ENCODE measurements at places on chromosomes 13 and 19.

- H3K4me3 ChIP-seq = peak within 1 kb of the TSS; percentile 100
- H3K27me3 ChIP-seq = peaks cover 8% of the 10 kb centered on the region
- peaks cover 11% of the 10 kb centered on the region for H3K36me3 ChIP-seq
Observed at GRCh38 chr19:55116859-55117662, at the start of gene PPP1R12C. Gene PPP1R12C, minus strand, starts transcription at chr19:55117637. Its CDS starts 94 bp downstream, at chr19:55117543.

- DNase-seq = no peak
- no peaks in the 10 kb centered on the region for H3K36me3 ChIP-seq
- H3K4me3 ChIP-seq = no peak overlapping the region
- H3K27me3 ChIP-seq = no peaks in the 10 kb centered on the region
- no peak overlapping the region for H3K27ac ChIP-seq
Observed at GRCh38 chr19:50214699-50215543, 11.5 kb downstream of the MYH14 start.

DNA sequence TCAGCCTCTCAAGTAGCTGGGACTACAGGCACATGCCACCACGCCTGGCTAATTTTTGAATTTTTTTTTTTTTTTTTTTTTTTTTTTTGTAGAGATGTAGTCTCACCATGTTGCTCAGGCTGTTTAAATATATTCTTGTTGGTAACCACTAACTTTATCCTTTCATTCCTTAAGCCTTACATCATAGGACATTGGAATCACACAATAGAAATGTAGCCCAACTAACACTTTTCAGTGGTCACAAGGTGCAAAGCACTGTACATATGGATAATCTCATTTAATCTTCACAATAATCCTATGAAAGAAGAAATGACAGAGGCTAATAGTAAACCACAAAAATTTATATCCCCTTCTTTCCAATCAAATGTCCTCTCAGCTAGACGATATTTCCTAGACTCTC is 417.8 kb upstream of the DACH1 start:
- no peaks in the 10 kb centered on the region for H3K4me1 ChIP-seq
- H3K27ac ChIP-seq = no peak overlapping the region
- DNase-seq = no peak
- H3K4me3 ChIP-seq = no peak overlapping the region
- H3K27me3 ChIP-seq = no peaks in the 10 kb centered on the region

DNA sequence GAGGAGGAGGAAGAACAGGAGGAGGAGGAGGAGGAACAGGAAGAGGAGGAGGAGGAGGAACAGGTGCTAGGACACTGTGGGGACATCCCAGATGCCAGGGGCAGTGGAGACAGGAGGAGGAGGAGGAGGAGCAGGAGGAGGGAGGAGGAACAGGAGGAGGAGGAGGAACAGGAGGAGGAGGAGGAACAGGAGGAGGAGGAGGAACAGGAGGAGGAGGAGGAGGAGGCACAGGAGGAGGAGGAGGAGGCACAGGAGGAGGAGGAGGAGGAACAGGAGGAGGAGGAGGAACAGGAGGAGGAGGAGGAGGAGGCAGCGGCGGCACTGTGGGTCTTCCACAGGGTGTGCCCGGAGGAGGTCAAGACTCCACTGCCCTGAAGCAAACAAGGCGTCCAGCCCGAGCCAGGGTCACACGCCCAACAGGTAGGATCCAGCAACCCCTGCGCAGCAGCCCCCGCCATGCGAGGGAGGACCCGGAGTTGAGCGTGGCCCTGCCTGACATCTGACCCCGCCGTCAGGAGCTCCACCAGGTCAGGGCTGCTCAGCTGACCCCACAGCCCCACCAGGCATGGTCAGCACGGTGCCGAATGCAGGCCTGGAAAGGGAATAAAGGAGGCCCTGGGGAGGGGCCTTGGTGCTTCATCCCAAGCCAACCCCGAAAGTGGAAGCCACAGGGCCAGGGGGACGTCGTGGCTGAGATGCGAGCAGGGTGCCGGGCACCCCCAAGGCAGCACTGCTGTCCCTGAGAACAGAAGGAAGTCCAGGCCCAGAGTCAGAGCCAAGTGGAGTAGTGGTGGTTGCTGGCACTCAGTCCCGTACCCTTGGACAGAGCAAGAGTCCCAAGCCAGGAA is 9.2 kb downstream of the SBNO2 start:
- H3K27ac ChIP-seq = no peak overlapping the region
- no peak overlapping the region for H3K4me3 ChIP-seq
- no peak for DNase-seq
- peaks cover 12% of the 10 kb centered on the region for H3K4me1 ChIP-seq

DNA sequence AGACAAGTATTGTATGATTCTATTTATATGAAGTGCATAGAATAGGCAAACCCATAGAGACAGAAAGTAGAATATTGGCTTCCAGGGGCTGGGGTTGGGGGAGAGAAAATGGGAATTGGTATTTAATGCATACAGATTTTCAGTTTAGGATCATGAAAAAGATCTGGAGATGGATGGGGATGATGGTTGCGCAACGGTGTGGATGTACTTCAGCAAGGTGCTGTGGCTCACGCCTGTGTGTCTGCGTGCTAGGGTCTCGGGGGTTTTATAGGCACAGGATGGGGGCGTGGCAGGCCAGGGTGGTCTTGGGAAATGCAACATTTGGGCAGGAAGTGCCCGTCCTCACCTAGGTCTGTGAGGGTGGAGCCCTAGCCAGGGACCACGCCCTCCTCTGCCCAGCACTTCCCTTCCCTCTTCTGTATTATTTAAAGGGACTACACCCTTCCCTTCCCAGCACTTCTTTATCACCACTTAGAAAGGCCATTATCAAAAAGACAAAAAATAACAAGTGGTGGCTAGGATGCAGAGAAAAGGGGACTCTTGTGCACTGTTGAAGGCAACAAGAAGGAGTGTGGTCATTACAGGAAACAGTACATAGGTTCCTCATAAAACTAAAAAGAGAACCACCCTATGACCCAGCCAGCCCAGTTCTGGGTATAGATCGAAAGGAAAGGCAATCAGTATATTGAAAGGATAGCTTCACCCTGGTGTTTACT is 29.0 kb downstream of the LILRB4 start:
- H3K36me3 ChIP-seq = no peaks in the 10 kb centered on the region
- H3K4me3 ChIP-seq = no peak overlapping the region
- peaks cover 6% of the 10 kb centered on the region for H3K4me1 ChIP-seq
- no peak for DNase-seq

DNA sequence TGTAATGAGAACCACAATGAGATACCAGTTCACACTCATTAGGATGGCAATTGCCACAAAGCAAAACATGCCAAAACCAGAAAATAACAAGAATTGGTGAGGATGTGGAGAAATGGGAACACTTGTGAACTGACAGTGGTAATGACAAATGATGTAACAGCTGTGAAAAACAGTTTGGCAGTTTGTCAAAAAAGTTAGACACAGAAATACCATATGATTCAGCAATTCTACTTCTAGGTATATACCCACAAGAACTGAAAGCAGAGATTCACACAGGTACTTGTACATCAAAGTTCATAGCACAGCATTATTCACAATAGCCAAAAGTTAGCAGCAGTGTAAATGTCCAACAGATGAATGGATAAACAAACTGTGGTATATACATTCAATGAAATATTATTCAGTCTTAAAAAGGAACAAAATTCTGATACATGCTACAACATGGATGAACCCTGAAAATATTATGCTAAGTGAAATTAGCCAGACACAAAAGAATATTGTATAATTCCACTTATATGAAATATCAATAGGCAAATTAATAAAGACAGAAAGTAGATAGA is 96.5 kb downstream of the UGGT2 start:
- DNase-seq = no peak
- H3K36me3 ChIP-seq = no peaks in the 10 kb centered on the region
- no peak overlapping the region for H3K4me3 ChIP-seq
- H3K27ac ChIP-seq = no peak overlapping the region
- H3K27me3 ChIP-seq = no peaks in the 10 kb centered on the region
- no peaks in the 10 kb centered on the region for H3K4me1 ChIP-seq

DNA sequence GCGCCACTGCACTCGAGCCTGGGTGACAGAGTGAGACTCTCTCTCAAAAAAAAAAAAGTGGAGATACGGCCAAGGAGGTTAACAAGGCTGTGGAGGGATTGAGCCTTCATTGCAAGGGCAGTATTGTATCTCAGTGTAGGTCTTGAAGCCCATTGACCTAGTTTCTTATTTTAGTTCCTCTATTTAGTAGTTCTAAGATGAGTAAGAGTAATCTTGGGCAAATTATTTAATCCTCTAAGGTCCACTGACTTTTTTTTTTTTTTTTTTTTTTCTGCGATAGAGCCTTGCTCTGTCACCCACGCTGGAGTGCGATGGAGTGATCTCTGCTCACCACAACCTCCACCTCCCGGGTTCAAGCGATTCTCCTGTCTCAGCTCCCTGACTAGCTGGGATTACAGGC is 14.3 kb upstream of the ILF3 start:
- no peaks in the 10 kb centered on the region for H3K27me3 ChIP-seq
- DNase-seq = no peak
- peaks cover 28% of the 10 kb centered on the region for H3K4me1 ChIP-seq

GRCh38 chr13:99916366-99917103 is 55.0 kb downstream of the ZIC5 start:
- DNase-seq = peak; percentile 33
- H3K27ac ChIP-seq = no peak overlapping the region
- H3K4me1 ChIP-seq = peaks cover 33% of the 10 kb centered on the region
- peaks cover 4% of the 10 kb centered on the region for H3K36me3 ChIP-seq
- peaks cover 12% of the 10 kb centered on the region for H3K27me3 ChIP-seq

DNA sequence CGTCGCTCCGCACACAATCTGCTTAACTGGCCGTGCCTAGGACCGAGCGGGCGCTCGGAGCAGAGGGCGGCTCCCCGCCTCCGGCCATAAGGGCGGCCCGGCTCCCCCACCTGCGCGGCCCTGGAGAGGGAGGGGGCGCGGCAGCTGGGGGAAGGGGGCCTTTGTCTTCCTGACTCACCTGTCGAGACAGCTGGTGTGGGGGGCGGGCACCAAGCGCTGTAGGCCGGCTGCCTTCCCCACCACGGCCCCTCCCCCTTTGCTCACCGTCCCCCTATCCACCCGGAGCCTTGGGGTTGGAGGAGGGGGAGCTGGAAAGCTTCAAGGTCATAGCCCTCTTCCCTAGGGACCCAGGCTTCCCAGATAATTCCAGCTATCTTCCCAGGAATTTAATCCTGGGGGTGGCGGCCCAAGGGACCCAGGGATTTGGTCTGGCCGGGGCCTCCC is 1.2 kb downstream of the VASP start:
- H3K36me3 ChIP-seq = peaks cover 9% of the 10 kb centered on the region
- DNase-seq = no peak
- no peaks in the 10 kb centered on the region for H3K27me3 ChIP-seq
- H3K4me3 ChIP-seq = peak overlapping the region; percentile 83

DNA sequence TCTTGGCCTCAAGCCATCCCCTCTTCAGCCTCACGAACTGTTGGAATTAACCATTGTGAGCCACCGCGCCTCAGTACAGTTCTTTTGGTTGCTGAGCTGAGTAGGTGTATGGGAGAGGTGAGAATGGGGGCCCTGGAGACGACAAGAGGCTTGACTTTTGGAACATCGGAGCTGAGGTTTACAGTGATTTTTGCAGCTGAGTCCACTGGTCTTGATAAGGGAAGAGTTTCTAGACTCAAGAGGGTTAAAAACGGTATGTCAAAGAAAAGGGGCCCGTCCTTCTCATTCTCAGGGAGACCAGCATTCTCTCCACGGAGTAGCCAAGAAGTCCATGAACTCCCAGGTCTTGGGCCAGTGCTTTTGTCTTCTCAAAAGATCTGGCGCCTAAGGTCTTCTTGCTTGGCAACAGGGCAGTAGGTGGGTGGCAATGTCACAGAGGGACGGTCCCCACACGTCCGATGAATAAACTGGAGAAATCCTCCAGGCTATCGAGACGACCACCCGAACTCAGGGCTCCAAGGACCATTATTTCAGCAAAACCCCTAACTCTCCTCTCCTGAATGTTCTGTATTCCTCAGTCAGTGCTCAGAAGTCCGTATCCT is 6.4 kb upstream of the QTRT1 start:
- H3K4me3 ChIP-seq = peak overlapping the region; percentile 72
- H3K27ac ChIP-seq = no peak overlapping the region
- H3K27me3 ChIP-seq = peaks cover 15% of the 10 kb centered on the region
- H3K4me1 ChIP-seq = peaks cover 17% of the 10 kb centered on the region

GRCh38 chr19:48102870-48103751 is 7.5 kb downstream of the PLA2G4C start:
- DNase-seq = peak; percentile 52
- no peak overlapping the region for H3K4me3 ChIP-seq
- peaks cover 9% of the 10 kb centered on the region for H3K4me1 ChIP-seq
- H3K27me3 ChIP-seq = no peaks in the 10 kb centered on the region
- no peak overlapping the region for H3K27ac ChIP-seq
- no peaks in the 10 kb centered on the region for H3K36me3 ChIP-seq

DNA sequence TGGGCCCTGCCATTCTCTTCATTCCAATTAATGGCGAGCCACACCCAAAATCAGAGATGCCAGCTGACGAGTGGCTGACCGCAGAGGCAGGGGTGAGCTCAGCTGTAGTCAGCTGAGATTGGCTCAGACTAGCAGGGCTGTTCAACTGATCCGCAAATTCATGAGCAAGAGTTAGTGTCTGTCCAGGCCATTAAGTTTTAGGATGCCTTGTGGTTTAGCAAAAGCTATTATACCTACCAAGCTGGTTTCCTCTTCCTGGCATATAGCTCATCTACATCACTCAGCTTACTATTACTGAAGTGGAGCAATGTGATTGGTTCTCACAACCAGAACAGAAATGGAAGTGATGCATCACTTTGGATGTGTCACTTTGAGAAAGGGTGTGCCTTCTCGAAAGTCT is 148.7 kb downstream of the NALCN start:
- H3K27me3 ChIP-seq = no peaks in the 10 kb centered on the region
- no peak overlapping the region for H3K4me3 ChIP-seq
- DNase-seq = no peak
- H3K4me1 ChIP-seq = peaks cover 8% of the 10 kb centered on the region

DNA sequence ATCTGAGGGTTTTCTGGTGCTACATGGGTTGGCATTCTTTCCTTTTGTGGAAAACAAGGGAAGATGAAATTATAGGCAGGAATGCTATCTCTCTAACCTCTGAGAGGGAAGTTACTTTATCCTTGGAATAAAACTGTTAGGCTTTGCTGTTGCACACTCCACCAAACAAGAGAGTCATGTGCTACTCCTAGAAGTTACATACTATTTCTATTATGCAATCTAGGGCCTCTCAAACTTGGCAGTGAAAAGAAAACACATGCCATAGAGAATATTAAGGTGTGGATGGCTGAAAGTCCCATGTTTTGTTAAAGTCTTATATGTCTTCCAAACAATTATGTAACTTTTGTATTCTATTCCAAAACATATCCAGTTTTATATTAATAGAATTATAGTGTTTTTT is 367.9 kb downstream of the SLC7A1 start:
- no peak overlapping the region for H3K4me3 ChIP-seq
- no peaks in the 10 kb centered on the region for H3K36me3 ChIP-seq
- no peaks in the 10 kb centered on the region for H3K4me1 ChIP-seq
- no peak for DNase-seq
- no peaks in the 10 kb centered on the region for H3K27me3 ChIP-seq

All from activated CD4-positive, alpha-beta T cell treated with anti-CD3 and anti-CD28 coated beads, Interleukin-2, amount 10 ng/mL, durations not matched to agents 7 days and 5 days (primary cell).